Activated naive CD4-positive, alpha-beta T cell treated with anti-CD3 and anti-CD28 coated beads, Interleukin-2, amount 50 U/mL, for 72 hours (primary cell): ENCODE measurements at places on chromosomes 5 and 9. TPM values are rescaled to one million over a fixed set of nuclear protein-coding genes. Genes with fewer than 3 reads are reported as not detected.
A peak's percentile ranks its signal among the peaks of the same experiment; 100 is the strongest.

Gene PCAT7
- not detected for total RNA-seq

Gene ANKH
- total RNA-seq = 142 TPM

Gene C5orf58
- total RNA-seq = not detected

Gene IL5
- not detected for total RNA-seq

Gene CAMK2A
- not detected for total RNA-seq

Gene ZMYND19
- total RNA-seq = 63.5 TPM

Gene MEF2C
- 0.27 TPM for total RNA-seq

Gene MGAT4B
- total RNA-seq = 87.6 TPM

Gene EIF4E1B
- not detected for total RNA-seq

Gene PAIP1
- 44.6 TPM for total RNA-seq

Gene IRX4
- not detected for total RNA-seq

Gene ZNF354C
- 2.8 TPM for total RNA-seq

DNA sequence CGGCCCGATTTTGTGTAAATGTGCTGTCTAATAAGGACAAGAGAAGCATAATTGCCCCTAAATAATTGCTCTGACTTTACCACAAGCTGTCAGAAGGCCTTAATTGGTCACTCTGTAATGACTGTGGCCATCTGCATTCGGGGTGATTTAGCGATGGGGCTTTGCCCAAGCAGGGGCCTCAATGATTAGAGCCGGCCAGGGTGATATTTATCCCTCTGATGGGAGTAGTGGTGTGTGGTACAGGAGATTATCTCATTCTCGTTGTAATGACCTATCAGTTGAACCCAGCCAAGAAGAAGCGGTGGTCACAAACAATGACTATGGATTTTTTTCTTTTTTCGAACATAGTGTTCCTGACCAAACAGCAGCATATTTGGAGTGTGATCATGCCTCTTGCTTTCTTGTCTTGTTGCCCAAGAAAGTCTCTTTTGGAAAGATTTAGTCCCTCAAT is 72.0 kb upstream of the SAP30L start:
- no peak for DNase-seq

DNA sequence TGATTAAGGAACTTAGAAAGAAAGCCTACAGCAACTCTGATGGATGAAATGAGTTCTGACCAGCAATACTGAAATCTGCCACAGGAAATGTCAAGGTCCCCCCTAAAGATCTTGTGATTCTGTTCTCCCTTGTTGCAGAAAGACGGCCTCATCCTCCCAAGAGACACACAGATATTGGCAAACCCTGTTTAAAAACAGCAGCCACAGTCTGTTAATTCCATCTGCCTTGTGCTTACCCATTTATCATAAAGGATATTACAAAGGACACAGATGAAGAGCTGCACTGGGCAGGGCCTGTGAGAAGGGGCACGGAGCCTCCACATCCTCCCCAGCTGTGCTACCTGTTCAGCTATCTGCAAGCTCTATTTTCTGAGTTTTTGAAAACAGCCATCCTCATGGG is 15.2 kb downstream of the RAPGEF1 start:
- DNase-seq = no peak

GRCh38 chr9:123346826-123347225 is 9.2 kb upstream of the CRB2 start:
- no peak for DNase-seq

DNA sequence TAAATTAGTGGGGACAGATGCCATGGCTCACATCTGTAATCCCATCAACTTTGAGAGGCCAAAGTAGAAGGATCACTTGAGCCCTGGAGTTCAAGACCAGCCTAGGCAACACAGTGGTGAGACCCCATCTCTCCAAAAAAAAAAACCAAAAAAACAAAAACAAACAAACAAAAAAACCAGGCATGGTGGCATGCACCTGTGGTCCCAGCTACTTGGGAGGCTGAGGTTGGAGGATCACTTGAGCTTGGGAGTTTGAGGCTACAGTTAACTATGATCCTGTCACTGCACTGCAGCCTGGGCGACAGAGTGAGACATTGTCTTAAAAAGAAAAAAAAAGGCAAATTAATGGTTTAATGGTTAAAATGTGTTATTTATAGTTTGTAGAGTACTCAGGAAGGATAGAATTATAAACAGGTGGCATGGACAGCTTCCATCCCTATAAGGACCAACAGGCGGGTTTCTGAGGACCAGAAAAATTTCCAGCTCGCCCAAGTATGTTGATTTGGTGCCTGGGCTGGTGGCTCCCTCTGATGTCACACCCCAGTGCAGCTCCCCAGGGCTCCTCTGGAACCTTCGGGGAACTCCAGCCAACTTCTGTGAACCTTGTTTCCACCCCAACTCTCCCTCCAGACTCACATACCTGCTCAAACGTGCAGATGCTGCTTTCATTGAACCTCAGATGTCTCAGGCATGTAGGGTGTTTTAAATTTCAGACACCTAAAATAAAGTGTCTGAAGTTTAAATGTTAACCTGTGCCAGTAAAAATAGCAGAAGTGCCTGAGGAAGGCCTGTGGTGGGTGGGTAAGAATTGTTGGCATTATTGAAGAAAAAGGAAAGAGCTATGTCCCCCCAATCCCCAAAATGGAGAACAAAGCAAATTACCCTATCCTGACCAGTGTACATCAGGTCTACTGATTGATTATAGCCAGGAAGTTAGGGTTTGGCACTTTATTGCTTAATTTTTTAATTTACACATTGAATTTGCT is 69.0 kb downstream of the TRIO start:
- no peak for DNase-seq

GRCh38 chr5:151742870-151743294 is 15.5 kb downstream of the ATOX1 start:
- no peak for DNase-seq

- no peak for DNase-seq
Observed at GRCh38 chr9:127273326-127273725, 8.8 kb downstream of the GARNL3 start.

DNA sequence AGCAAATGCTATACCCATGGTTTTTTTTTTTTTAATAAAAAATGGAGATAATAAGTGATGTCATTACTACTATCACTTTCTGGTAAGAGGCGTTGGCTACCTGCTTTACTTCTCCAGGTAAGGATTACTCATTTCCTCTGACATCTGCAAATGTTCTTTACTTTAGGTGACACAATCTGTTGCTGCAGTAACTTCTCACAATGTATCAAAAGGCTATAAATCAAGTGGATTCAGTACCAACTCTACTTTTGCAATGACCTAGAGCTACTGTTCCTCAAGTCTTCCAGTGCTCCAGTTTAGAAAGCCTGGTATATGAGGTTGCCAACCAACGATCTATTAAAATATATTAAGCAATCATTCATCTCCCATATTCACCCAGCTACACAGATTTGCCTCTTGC is 129.1 kb downstream of the PLK2 start:
- DNase-seq = no peak

GRCh38 chr9:114240647-114241558 is 82.0 kb upstream of the ORM1 start:
- DNase-seq = no peak

- DNase-seq = no peak
Observed at GRCh38 chr5:6758236-6758635, 45.0 kb downstream of the TENT4A start.

GRCh38 chr9:92140074-92140753 is 25.0 kb upstream of the SPTLC1 start:
- DNase-seq = peak; percentile 84

GRCh38 chr9:113955076-113955752 is 79.1 kb downstream of the ZNF618 start:
- no peak for DNase-seq

DNA sequence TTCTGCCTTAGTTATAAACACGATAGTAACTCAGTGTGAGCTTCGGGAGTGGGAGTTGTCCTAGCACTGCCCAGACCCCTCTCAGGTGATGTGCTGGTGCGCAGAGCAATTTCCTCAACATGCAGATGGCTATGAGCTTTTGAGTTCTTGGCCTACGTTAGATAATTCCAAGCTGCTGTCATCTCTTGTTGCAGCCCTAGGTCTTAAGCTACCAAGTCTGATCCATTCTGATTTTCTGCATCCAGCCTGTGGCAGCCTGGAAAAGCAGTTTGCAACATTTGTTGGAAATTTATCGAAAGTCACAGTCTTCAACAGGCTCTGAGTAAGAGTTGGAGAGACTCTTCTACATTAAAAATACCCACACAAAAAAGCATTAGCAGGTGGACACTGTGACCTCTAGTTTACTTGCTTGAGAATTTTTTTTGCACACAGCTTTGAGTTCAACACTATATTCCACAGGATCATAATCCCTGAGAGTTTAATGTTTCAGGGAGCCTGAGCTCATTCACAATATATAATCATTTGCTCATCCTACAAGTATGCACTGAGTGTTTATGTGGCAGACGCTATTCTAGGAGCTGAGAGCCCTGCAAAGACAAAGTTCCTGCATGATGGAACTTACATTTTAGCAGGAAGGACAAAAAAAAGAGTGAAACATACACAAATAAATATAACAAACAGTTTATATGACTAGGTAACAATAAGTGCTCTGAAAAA is 91.6 kb downstream of the UBE2QL1 start:
- DNase-seq = no peak

DNA sequence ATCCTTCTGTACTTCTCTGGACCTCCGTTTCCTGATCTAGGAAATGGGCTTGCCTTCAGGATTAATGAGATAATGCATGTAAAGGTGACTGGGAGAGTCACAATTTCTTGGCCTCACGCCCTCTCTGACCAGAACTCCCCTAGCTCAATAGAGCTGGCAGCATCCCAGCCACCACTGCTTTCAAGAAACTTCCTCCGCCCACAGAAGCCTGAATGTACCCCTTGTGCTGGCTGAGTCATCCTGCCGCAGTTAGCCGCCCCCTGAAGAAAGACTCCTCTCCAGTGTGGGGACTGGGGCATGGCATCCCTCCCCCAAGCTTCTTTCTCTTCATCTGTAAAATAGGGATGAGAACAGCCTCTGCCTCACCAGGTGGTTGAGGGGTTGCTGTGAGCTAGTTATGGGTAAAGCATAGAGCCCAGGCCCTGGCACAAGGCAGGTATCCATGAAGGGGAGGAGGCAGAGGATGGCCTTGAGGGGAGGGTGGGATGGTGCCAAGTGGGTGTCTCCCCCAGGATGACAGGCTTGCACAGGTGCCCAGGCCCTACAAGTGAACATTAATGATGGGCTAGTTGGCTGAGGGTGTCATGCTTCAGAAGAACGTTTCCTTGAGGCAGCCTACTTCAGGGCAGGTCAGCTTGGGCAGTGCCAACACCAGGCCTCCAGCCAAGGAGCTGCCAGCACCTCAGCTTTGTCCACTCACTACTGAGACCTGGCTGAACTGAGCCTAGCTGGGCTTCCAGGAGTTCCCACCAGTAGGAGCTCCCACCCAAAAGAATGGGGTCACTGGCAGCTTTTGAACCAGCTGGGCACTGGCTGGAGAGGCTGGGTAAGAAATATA is 3.4 kb downstream of the PDLIM4 start:
- DNase-seq = peak; percentile 40

- no peak for DNase-seq
Observed at GRCh38 chr5:80688648-80689420, 34.1 kb upstream of the DHFR start.

GRCh38 chr9:75112789-75113188 is 24.5 kb downstream of the OSTF1 start:
- no peak for DNase-seq

DNA sequence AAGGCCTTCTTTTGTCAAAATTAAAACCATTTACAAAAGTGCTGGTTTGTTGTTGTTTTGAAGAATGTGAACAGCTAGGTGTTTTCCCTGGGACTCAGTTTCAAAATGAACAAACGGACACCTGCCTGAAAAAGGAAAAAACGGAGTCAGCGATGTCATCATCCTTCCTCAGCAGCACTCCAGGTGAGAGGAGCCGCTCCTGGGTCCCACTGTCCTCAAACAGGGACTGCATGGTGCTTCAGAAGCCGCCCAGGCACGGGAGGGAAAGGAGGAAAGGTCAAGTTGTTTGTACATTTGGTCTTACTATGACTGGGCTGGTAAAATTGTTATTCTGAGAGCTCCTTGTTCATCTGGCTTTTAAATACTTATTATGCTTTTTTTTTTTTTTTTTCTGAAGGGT is 69.0 kb upstream of the ZSWIM6 start:
- DNase-seq = no peak

GRCh38 chr5:14199902-14200301 is 56.8 kb downstream of the TRIO start:
- no peak for DNase-seq
